ENCODE measurements at places on chromosomes 7 and 10.

DNA sequence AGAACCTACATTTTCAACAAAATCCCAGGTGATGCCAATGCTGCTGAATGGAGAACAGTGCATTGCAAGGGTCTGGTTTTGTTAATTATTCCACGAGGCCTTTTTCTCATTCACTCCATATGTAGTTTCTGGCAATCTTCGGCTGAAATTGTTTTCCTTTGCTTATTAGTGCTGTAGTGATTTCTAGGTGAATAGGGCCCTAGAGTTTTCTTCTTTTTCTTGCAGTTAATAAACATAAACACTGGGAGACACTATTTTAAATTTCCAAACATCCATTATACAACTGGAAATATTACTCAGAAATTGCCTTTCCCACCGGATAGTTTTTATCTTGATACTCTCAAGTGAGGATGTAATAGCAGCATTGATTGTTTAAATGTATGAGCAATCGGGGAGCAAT, 435.6 kb downstream of the XPNPEP1 start:
- no peak for DNase-seq

- DNase-seq: no peak
Measured at GRCh38 chr10:55374060-55374459, 573.0 kb upstream of the PCDH15 start.

- DNase-seq: no peak
Measured at GRCh38 chr10:96747734-96748550, 27.6 kb upstream of the PIK3AP1 start.

DNA sequence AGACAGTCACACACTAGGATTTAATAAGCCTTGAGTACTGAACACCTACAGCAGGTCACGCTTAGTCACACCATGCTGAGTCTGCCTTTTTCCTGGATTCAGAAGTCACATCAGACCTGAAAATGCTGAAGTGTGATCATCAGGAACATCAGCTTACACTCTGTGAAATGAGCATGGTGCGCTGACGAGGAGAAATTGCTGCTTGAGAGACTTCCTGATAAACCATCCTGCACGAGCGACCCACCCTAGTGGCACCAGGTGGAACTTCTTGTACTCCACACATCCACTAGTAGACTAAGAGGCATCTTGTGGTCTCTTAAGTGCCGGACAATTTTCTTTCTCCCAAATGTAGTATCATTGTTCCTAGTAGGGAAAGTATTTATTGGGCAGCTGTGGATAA, 51.8 kb upstream of the MRLN start:
- peak; percentile 77 for DNase-seq

DNA sequence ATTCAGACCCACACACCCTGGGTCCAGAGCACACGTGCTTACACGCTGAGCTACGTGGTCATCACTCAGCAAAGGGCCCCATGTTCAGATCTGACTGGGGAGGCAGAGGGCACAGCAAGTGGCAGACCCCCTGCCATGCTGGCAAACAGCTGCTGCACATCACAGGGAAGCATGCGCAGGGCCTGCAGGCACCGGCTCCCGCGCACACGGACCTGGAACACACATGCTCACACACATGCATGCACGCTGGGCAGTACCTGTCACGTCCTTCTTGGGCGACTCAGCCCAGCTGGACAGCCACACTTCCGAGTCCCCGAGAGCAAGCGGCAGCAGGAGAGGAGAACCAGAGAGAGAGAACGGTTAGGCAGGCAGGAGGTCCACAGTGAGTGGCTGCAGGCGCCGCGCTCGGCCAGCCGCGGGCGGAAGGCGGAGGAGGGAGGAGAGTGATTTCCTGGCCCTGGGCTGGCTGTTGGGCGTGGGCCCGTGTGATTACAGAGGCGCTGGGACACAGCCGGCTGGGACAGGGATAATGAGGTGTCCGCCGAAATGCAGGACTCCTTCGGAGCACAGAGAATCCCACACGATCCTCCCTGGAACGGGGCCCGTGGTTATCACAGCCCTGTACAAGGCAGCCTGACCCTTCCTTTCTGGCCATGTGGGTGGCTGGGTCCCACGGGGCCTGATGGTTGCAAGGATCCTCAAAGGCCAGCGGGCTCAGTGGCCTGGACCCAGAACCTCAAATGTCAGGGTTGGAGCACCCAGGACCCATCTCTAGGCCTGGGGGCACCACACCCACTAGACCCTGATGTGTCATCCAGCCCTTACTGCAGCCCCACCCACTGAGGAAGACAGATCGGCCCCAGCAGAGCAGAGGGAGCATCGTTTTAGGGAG, 175.1 kb downstream of the NEURL1 start:
- no peak for DNase-seq

GRCh38 chr10:95798096-95798855, 42.3 kb downstream of the ENTPD1 start:
- DNase-seq: no peak

DNA sequence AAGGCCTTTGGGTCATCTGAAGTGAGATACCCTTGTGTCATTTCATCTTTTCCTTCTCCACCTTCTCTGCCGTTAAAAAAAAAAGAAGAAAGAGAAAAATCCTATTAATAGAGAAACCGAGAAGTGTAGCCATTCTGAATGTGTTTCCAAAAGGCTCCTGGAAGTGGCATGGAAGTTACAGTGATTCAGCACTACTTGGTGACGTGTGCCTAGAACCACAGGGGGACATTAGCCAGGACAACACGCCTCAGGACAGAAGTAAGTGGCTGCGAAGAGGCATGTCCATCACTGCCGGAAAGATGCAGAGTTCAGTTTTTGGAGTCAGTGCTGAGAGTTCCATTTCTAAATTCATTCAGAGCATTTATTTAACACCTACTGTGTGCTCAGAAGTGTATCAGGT, 6.3 kb downstream of the HTRA1 start:
- no peak for DNase-seq

- no peak for DNase-seq
Measured at GRCh38 chr10:78991187-78991586, 77.6 kb upstream of the ZMIZ1 start.

DNA sequence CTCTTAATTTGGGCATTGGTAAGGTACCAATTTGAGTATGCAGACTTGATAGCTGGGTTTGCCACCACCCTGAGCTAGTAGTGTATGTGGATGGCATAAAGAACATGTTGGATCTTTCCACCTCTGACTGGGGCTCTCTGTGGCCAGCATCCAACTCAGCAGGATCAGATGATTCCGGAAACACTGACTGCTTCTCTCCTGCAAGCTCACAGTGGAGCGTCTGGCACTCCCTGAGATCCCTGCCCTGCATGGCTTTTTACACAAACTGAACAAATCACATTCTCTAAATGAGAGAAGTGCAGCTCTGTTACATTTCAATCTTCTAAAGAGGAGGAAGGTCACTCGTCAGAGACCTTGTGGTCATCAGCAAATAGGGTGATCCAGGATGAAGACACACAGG, 1057.5 kb downstream of the NRG3 start:
- no peak for DNase-seq

DNA sequence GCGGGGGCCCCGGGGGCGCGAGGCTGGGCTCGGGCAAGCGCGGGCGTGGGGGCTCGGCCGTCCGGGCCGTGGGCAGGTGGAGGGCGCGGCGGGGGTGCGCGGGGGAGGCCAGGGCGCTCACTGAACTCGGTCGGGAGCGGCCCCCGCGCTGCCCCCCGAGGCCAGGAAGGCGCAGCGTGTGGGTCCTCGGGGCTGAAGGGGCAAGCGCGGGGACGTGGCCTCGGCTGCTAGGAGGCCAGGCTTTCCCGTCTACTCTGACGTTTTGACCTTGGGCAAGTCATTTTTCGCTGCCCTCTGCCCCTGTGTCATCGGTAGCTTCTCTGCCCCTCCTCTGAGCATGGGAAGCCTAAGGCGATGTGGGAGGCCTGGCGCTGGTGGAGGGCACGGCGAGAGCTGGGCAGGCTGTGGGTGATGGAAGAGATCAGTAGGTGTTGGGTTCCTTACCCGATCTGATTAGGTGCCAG, 441 bp downstream of the FBH1 start:
- peak; percentile 62 for DNase-seq

GRCh38 chr7:82742163-82742562, 298.6 kb upstream of the CACNA2D1 start:
- no peak for DNase-seq

GRCh38 chr7:22442187-22442881, 57.7 kb downstream of the STEAP1B start:
- peak; percentile 65 for DNase-seq
